ENCODE measurements at places on chromosomes 1 and 21. TPM values are rescaled to one million over a fixed set of nuclear protein-coding genes. Genes with fewer than 3 reads are reported as not detected.

Gene KCNK2
- total RNA-seq: not detected

Gene SEMA6C
- 119 TPM for total RNA-seq

Gene GPR153
- 174 TPM for total RNA-seq

Gene FHAD1
- not detected for total RNA-seq

Gene SYNJ1
- total RNA-seq: 36.8 TPM

Gene NUP210L
- 0.10 TPM for total RNA-seq

Gene KAZN
- 7.9 TPM for total RNA-seq

Gene LCE1C
- not detected for total RNA-seq

Gene HRNR
- not detected for total RNA-seq

Gene EFNA3
- 14.6 TPM for total RNA-seq

Gene CHIA
- total RNA-seq: not detected

Gene KCNH1
- 7.8 TPM for total RNA-seq

Gene SLC44A5
- 15.4 TPM for total RNA-seq

Gene TEX38
- total RNA-seq: not detected

Gene CFHR5
- total RNA-seq: not detected

Gene TEKT2
- total RNA-seq: 1.6 TPM

Gene ANKRD34A
- 0.59 TPM for total RNA-seq

Gene FAM72C
- total RNA-seq: 0.22 TPM

Gene TSPAN1
- total RNA-seq: 2.3 TPM

Gene MEX3A
- total RNA-seq: 114 TPM

Gene SMPDL3B
- total RNA-seq: not detected

Gene ADGRL4
- not detected for total RNA-seq
